ENCODE measurements at places on chromosomes 3 and 15.

- DNase-seq: no peak
Observed at GRCh38 chr15:89385596-89386331, 51.1 kb upstream of the POLG start.

DNA sequence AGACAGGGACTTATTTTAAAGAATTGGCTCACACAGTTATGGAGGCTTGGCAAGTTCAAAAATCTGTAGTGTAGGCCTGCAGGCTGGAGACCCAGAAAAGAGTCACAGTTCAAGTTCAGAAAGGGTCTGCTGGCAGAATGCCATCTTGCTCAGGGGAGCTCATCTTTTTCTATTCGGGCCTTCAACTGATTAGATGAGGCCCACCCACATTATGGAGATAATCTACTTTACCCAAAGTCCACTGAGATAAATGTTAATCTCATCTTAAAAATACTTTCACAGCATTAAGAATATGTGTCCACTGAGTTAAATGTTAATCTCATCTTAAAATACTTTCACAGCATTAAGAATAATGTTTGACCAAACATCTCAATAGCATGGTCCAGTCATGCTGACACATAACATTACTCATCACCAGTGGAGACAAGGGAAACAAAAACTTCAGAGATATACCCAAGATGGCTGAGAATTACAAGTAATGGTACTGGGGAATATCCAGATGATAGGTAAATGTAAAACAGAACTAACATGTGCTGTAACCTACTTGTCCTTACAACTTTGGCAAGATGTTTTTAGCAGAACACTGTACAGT is 74.3 kb upstream of the STAC start:
- DNase-seq: no peak

DNA sequence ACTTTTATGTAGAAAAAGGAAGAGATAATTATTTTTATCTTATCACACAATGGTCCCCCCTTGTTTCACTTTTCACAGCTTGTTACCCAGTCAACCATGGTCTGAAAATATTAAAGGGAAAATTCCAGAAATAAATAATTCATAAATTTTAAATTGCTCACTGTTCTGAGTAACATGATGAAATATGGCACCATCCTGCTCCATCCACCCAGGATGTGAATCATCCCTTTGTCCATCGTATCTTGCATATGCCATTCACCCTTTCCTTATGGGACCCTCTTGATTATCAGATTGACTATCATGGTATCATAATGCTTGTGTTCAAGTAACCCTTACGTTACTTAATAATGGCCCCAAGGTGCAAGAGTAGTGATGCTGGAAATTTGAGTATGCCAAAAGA is 43.7 kb downstream of the ANKRD28 start:
- DNase-seq: no peak

- DNase-seq: no peak
Observed at GRCh38 chr3:52317208-52318000, 1.3 kb downstream of the DNAH1 start.

- no peak for DNase-seq
Observed at GRCh38 chr3:34258271-34258998, 460.0 kb downstream of the PDCD6IP start.

DNA sequence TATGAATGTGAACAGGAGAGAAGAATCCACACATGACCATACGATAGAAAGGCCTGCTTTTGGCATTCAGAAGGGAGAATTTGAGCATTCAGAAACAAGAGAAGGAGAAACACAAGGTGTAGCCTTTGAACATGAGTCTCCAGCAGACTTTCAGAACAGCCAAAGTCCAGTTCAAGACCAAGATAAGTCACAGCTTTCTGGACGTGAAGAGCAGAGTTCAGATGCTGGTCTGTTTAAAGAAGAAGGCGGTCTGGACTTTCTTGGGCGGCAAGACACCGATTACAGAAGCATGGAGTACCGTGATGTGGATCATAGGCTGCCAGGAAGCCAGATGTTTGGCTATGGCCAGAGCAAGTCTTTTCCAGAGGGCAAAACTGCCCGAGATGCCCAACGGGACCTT is 28.4 kb downstream of the RBM6 start:
- DNase-seq: no peak

- no peak for DNase-seq
Observed at GRCh38 chr15:58355382-58355971, 76.3 kb upstream of the LIPC start.

DNA sequence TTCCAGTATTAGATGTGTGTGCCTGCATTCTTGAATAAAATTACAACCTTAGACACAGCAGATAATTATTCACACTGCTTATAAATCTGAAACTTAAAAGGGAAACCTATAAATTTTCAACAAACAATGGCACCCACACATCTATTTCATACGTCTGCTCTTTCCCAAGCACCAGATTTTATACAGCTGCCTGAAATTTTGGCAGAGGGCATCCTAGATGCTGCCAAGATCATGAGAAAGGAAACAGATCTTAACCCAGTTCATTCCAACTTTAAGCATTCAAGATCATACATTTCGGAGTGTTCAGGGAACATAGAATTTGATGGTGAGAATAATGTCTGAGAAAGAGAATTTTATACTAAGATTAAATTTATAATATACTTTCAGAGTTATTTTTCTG is 53.1 kb downstream of the CLDN1 start:
- no peak for DNase-seq

Measured in HAP-1 (cell line).